ENCODE measurements at places on chromosomes 5 and 9. TPM values are rescaled to one million over a fixed set of nuclear protein-coding genes. Genes with fewer than 3 reads are reported as not detected.

TMEM245 gene
- total RNA-seq: 62.3 TPM

CNTFR gene
- total RNA-seq: 116 TPM

POLR3G gene
- 1.7 TPM for total RNA-seq

PRXL2C gene
- total RNA-seq: 37.0 TPM

WDR38 gene
- not detected for total RNA-seq

ADAMTS13 gene
- total RNA-seq: 0.64 TPM

SPATA24 gene
- total RNA-seq: 2.0 TPM

DNA sequence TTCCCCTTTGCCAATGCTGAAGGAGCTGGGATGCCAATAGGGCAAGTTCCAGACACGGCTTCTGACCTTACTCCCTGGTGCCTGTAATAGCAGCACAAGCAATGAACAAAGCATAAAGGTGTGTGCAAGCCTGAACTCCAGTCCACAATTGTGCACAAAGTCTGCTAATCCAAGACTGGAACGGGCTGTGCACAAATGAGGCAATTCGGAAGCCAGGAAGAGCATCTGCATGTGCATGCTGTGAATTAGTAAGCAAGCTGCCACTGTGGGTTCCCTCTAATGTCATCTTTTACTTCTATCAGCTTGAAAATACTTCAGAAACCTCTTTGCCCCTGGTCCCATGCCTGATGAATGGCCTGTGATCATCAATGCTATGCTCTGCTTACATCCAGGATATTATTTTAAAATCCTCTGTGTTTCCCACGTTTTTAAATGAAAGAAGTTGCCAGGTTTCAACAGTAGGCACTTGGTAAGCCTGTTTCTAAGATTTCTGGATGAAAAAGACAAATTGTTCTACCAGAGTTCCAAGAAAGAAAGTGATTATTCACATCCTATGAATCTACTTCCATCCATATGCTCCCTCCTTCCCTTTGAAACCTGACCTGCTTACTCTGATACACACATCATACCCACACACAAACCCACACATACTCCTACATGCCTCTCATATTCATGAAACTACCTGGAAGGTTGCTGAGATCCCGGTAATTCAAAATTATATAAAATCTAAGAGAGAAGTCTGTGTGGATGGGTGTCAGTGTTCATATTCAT, 165.7 kb downstream of the KCTD16 start:
- DNase-seq: no peak

DNA sequence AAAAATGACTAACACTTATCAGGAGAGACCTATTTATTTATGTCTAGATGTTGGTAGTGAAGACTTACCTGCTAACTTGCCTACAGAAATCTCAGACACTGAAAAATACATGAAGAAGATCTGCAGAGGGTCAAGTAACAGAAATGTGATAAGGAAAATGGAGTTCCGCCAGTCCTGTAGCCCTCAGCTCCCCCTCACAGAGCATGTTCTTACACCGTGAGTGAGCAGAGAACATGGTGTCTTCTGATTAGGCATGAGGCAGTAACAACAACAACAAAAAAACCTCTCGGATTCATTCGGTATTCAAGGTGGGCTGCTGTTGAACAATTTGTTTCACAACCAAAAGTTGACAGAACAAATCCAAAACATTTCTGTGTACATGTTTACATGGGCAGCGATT, 162.0 kb upstream of the SNX2 start:
- DNase-seq: no peak

DNA sequence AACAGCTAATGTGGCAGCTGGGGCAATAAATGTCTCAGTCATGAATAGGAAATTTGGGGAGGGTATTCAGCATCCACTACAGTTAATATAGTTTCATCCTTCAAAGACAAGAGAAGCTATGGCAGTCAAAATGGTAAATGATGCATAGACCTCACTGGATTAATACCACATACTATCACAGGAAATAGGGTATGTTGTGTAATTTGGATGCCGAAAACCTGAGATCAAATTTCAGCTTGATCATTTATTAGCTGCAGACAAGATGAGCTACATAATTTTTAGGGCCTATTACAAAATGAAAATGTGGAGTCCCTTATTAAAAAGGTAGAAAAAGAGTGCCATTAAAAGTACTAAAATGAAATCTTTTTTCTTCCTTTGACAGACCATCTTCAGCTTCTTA, 112.6 kb upstream of the MTAP start:
- DNase-seq: no peak

- DNase-seq: no peak
Observed at GRCh38 chr5:179780362-179780761, 13.4 kb upstream of the LTC4S start.

- DNase-seq: no peak
Observed at GRCh38 chr5:135263022-135263668, 135.9 kb downstream of the MACROH2A1 start.

DNA sequence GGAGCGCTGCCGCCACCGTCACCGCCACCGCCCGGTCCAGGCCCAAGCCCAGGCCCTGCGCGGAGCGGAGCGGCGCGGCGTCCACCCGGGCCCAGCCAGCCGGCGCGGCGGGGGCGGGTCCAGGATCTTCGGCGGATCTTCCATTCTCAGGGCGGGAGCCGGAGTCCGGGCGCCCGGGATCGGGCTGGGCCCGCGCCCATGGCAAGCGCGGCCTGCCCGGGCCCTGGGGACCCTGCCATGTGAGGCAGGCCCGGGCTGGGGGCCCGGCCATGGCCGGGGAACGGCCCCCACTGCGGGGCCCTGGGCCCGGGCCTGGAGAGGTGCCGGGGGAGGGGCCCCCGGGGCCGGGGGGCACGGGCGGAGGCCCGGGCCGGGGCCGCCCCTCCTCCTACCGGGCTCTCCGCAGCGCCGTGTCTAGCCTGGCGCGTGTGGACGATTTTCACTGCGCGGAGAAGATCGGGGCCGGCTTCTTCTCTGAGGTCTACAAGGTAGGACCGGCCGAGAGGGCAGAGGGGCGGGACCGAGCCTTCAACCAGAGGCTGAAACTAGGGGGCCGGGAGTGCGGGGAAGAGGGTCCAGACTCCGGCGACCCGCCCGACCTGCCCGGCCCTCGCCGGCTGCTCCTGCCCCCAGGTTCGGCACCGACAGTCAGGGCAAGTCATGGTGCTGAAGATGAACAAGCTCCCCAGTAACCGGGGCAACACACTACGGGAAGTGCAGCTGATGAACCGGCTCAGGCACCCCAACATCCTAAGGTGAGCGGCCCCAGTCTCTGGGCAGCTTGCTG, 482 bp downstream of the TESK1 start:
- DNase-seq: no peak

GRCh38 chr9:18215626-18216025, 258.3 kb upstream of the ADAMTSL1 start:
- no peak for DNase-seq

GRCh38 chr9:71765693-71766092, 2.6 kb downstream of the CEMIP2 start:
- DNase-seq: no peak

DNA sequence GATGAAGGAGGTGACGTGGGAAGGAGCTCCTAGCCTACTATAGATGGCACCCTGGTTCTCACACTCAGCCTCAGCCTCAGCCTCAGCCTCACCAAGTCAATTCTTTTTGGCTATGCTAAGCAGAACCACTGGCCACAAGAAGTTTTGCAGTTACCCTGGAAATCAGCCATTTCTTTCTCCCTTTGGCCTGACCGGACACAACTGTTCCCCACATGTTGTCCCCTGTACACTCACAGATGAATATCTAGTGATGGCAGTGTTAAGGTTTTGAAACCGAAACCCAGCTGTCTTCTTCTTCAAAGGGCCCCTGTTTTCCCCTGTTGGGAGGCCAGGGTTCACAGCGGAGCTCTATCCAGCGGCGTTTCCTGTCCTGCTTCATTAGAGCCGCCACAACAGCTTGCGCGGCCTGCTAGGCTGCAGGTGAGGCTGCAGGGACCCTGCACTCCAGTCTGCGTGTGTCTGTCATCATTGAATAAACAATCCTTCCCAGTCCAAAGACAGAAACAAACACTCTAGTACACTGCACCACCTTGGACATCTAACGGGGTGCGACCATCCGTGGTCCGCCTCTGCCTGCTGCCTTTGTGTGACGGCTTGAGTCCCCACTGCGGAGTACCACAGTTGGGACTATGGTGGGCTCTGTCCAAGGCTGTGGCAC, 250.5 kb downstream of the DENND1A start:
- no peak for DNase-seq

- DNase-seq: no peak
Observed at GRCh38 chr9:112135706-112136105, 39.4 kb downstream of the SUSD1 start.

DNA sequence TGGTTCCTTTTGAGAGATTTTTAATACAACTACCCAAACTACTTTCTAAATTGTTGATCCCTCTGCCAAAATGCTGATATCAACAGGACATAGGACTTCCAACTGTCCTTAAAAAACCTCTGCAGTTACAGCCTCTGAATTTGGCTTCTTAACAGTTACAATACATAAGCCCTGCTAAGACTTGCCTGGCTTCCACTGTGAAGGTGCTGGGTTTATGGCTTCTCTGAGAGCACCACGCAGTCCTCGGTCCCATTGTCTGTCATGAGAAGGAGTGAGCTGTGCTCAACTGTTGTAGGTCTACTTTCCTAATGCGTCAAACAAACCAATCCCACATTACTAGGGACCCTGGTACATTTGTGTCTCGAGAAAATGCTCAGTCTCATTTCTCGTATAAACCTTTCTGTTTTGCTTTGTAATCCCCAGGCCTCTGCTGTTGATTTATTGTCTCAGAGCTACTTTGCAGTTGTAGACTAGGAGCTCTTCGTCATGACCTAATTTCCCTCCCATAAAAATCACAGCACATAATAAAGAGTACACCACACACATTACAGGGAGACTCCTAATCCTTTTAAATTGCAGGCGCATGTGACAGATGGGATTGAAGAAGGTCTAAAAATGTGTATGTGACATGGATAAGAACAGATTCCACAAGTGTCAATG, 274.9 kb downstream of the NR3C1 start:
- no peak for DNase-seq

- DNase-seq: no peak
Observed at GRCh38 chr5:68554571-68555279, 339.2 kb downstream of the PIK3R1 start.

- no peak for DNase-seq
Observed at GRCh38 chr9:26243726-26244125, 565.5 kb upstream of the TUSC1 start.

All from mesenteric fat pad (tissue), 1 donor.